H9 (cell line): ENCODE measurements at places on chromosomes 5 and 9. TPM values are rescaled to one million over a fixed set of nuclear protein-coding genes. Genes with fewer than 3 reads are reported as not detected.

SPATA6L gene
- 0.75 and 0.87 TPM in 2 replicates for total RNA-seq

KCNN2 gene
- 21.0 and 21.7 TPM in 2 replicates for total RNA-seq

SH2D3C gene
- 1.3 and 1.7 TPM in 2 replicates for total RNA-seq

ARHGEF37 gene
- total RNA-seq = 0.39 and 0.42 TPM in 2 replicates

PHYHD1 gene
- 18.0 and 22.2 TPM in 2 replicates for total RNA-seq

AGXT2 gene
- not detected in 2 replicates for total RNA-seq

TAF1L gene
- not detected in 2 replicates for total RNA-seq

LRRC70 gene
- 0.55 and 1.1 TPM in 2 replicates for total RNA-seq

- no peak overlapping the region for H3K4me3 ChIP-seq
- no peak for DNase-seq
- H3K27me3 ChIP-seq = no peaks in the 10 kb centered on the region
- no peak overlapping the region for H3K27ac ChIP-seq
Observed at GRCh38 chr5:107519900-107520354, 150.8 kb downstream of the EFNA5 start.

DNA sequence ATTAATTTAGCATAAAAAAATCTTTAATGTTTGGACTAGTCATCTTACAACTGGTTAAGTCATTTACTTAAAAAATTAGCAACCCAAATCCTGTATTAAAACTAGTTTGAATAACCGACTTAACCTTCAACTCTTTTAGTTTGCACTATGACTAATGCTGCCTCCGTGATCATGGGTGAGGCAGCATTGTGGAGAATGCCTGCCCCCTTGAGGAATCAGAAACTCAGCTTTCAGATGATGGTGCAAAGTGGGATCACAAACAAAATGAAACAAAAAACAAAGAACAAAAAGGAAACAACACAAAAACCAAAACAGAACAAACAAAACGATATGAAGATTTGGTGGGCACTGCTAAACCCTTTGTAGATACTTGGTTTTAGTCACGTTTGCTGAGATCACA, 127.0 kb upstream of the PALM2AKAP2 start:
- no peak overlapping the region for H3K4me3 ChIP-seq
- no peak overlapping the region for H3K27ac ChIP-seq
- no peaks in the 10 kb centered on the region; the same call in 1 of the 2 replicates for H3K4me1 ChIP-seq
- no peak for DNase-seq
- no peaks in the 10 kb centered on the region for H3K36me3 ChIP-seq

- H3K27ac ChIP-seq = peak overlapping the region; percentile 81
- DNase-seq = peak; percentile 79
- no peaks in the 10 kb centered on the region for H3K27me3 ChIP-seq
- H3K36me3 ChIP-seq = peaks cover 29% of the 10 kb centered on the region
- H3K4me1 ChIP-seq = peaks cover 16% of the 10 kb centered on the region
Observed at GRCh38 chr5:177132136-177133095, 1.2 kb upstream of the NSD1 start.

- H3K36me3 ChIP-seq = peaks cover 87% of the 10 kb centered on the region
- H3K4me3 ChIP-seq = peak overlapping the region; percentile 29
- peak overlapping the region; percentile 91 for H3K27ac ChIP-seq
- H3K27me3 ChIP-seq = no peaks in the 10 kb centered on the region
- H3K4me1 ChIP-seq = peaks cover 7% of the 10 kb centered on the region
Observed at GRCh38 chr5:180330810-180331646, 22.1 kb downstream of the GFPT2 start.

- no peak overlapping the region for H3K27ac ChIP-seq
- no peak for DNase-seq
- peaks cover 43% of the 10 kb centered on the region for H3K36me3 ChIP-seq
- H3K4me1 ChIP-seq = no peaks in the 10 kb centered on the region
Observed at GRCh38 chr9:76478226-76478625, 19.2 kb downstream of the GCNT1 start.

DNA sequence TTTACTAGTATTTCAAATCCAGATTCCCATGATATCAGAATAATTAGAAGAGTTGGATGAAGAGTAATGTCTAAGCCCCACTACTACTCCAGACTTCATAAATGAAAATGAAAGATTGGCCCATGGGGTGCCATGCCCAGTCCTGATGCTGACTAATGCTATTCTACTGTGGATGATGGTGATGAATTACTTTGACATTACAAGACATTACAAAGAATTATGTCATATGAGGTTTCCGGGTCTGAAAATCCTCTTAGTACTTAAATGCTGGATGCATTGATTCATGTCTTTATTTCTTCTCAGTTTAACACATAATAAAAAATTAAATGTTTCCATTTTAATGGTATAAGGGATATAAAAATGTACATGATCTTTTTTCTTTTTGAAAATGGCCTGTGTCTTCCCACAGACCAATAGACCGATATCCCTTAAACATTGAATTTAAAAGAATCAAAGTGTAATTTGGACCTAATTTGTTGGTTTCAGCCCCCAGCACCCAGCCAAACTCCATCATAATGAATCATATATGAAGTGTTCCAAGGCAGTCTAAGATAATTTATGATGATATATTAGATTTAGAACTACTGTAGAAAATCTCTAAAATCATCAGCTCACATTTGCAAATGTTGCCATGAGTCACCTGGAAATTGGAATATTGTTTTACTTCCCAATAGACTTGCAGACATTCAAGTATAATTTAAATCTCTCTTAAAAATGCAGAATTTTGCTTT, 223.6 kb upstream of the SGCD start:
- no peak overlapping the region for H3K27ac ChIP-seq
- no peaks in the 10 kb centered on the region for H3K4me1 ChIP-seq
- H3K36me3 ChIP-seq = no peaks in the 10 kb centered on the region
- no peak overlapping the region for H3K4me3 ChIP-seq
- no peak for DNase-seq
- no peaks in the 10 kb centered on the region for H3K27me3 ChIP-seq

GRCh38 chr9:113416149-113416721, 5.7 kb downstream of the C9orf43 start:
- H3K27ac ChIP-seq = no peak overlapping the region
- H3K4me1 ChIP-seq = no peaks in the 10 kb centered on the region
- H3K4me3 ChIP-seq = no peak overlapping the region
- H3K27me3 ChIP-seq = no peaks in the 10 kb centered on the region
- no peak for DNase-seq

- no peak overlapping the region for H3K4me3 ChIP-seq
- H3K27ac ChIP-seq = no peak overlapping the region
- no peak for DNase-seq
- no peaks in the 10 kb centered on the region for H3K4me1 ChIP-seq
- no peaks in the 10 kb centered on the region for H3K27me3 ChIP-seq
- peaks cover 64% of the 10 kb centered on the region for H3K36me3 ChIP-seq
Observed at GRCh38 chr5:179978792-179979191, 71.1 kb upstream of the TBC1D9B start.

DNA sequence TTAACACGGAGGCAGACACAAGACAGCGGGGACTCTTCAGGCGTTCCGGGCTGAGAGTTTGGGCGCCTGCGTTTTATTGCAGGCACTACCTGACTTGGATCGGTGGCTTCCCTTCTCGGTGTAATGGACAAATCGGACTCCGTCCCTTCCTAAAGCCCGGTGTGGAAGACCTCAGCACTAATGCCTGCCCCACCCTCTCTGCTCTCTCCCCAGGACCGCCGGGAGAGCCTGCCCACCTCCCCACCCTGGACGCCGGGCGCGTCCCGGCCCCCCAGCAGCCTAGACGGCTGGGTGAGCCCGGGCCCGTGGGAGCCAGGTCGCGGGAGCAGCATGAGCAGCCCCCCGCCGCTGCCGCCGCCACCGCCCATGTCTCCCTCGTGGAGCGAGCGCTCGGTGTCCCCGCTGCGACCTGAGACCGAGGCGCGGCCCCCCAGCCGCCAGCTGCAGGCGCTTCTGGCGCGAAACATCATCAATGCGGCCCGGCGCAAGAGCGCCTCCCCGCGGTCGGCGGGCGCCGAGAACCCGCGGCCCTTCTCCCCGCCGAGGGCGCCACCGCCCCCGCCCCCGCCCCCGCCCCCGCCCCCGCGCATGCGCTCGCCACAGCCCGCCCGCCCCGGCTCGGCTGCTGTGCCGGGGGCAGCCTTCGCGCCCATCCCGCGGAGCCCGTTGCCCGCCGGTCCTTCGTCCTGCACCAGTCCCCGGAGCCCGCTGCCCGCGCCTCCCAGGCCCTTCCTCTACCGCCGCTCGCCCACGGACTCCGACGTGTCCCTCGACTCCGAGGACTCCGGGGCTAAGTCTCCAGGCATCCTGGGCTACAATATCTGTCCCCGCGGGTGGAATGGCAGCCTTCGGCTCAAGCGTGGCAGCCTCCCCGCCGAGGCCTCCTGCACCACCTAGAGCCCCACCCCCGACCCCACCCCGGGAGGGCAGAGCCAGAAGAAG, 4.6 kb upstream of the MYOZ3 start:
- H3K36me3 ChIP-seq = no peaks in the 10 kb centered on the region
- peak overlapping the region; percentile 82 for H3K4me3 ChIP-seq
- peak; percentile 86 for DNase-seq

DNA sequence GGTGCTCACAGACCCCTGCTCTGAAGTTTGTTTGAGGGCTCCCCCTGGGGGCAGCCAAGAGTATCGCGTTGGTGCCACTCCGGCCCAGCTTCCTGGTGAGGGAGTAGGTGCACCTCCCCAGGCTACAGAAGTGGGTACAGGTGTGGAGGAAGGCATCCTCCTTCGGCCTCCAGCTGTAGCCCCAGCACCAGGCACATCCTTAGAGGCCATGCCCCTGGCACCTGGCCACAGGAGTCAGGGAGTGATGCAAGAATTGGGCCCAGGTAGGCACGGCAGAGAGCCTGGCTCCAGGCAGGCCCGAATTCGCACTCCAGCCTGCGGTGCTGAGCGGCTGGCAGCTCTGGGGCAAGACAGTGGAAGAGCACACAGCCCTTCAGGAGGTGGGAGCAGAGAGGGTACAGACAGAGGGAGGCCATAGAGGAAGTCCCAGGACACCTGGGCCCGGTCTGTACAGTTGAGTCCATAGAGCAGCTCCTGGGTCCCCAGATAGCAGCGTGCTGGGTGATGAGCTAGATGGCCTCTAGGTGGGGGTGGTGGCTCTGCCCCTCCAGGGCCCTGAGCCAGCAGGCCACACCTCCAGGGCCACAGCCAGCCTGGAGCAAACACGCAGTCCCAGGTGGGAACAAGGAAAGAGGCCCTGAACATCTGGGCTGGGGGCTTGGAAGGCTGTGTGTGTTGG, 2.4 kb downstream of the SAPCD2 start:
- no peaks in the 10 kb centered on the region; the same call in 2 of the 3 replicates for H3K36me3 ChIP-seq

GRCh38 chr5:83285661-83286398, 185.7 kb upstream of the VCAN start:
- H3K4me1 ChIP-seq = no peaks in the 10 kb centered on the region; the same call in 1 of the 2 replicates
- H3K27me3 ChIP-seq = no peaks in the 10 kb centered on the region
- H3K36me3 ChIP-seq = no peaks in the 10 kb centered on the region
- H3K27ac ChIP-seq = no peak overlapping the region
- no peak overlapping the region for H3K4me3 ChIP-seq
- DNase-seq = no peak

DNA sequence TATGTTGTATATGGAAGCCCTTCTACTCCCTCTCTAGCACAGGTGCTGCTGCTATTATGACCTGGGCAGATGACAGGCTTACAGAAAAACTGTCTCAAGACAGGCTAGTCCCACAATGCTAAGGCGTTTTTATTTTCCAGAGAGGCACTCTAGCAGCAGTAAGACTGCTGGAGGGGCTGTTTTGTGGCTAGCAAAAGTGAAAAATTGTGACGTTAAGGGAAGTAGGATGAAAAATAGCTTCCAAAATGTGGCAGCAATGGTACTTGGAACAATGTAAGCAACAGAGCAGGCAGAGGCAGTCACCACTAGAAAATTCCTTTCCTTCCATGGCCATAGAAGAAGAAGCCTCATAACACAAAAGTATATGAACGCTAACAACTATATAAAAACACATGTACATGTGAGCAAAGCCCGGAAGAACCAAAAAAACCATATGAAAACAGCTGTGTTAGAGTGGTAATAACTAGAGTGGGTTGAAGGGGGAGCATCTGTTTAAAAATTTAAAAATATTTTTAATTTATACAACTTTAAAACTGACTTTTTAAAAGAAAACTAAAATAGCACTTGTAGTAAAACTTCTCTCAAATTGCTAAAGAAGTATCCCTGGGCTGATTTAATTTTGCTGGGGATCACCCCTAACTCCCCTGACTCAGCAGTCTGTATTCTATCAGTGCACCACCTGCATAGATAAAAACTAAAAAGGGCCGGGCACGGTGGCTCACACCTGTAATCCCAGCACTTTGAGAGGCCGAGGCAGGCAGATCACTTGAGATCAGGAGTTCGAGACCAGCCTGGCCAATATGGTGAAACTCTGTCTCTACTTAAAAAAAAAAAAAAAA, 30.6 kb downstream of the CLINT1 start:
- no peaks in the 10 kb centered on the region for H3K27me3 ChIP-seq
- H3K4me1 ChIP-seq = peaks cover 3% of the 10 kb centered on the region; the same call in 1 of the 2 replicates
- H3K4me3 ChIP-seq = no peak overlapping the region
- H3K27ac ChIP-seq = no peak overlapping the region
- H3K36me3 ChIP-seq = no peaks in the 10 kb centered on the region
- no peak for DNase-seq

GRCh38 chr9:124174433-124174832, 83.3 kb upstream of the NEK6 start:
- peaks cover 3% of the 10 kb centered on the region; the same call in 1 of the 2 replicates for H3K36me3 ChIP-seq
- no peak overlapping the region for H3K4me3 ChIP-seq
- H3K4me1 ChIP-seq = no peaks in the 10 kb centered on the region

- no peaks in the 10 kb centered on the region for H3K27me3 ChIP-seq
- no peaks in the 10 kb centered on the region for H3K36me3 ChIP-seq
- no peak overlapping the region for H3K27ac ChIP-seq
Observed at GRCh38 chr5:178324481-178325310, 92.1 kb upstream of the PHYKPL start.

- no peaks in the 10 kb centered on the region; the same call in 1 of the 2 replicates for H3K36me3 ChIP-seq
- H3K4me3 ChIP-seq = no peak overlapping the region
- H3K4me1 ChIP-seq = no peaks in the 10 kb centered on the region
Observed at GRCh38 chr9:30036558-30036957, 2347.9 kb upstream of the ACO1 start.

DNA sequence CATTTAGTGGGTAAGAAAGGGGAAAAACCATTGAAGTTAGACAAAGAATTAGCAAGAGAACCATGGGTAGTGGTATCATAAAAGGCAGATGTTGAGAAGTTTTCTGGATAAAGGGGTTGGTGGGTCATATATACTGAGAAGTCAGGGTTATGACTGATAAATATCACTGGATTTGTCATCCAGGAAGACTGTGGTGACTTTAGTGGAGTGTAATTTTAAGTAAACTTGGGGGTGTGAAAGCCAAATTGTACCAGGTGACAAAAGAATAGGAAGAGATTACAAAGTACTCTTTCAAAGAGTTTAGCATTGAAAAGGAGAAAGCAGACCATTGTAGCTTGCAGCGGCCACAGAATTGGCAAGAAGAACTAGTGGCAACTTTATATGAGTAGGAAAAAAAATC, 315.2 kb upstream of the DMAC1 start:
- no peak overlapping the region for H3K4me3 ChIP-seq
- H3K4me1 ChIP-seq = no peaks in the 10 kb centered on the region; the same call in 1 of the 2 replicates
- no peak overlapping the region for H3K27ac ChIP-seq
- no peaks in the 10 kb centered on the region for H3K36me3 ChIP-seq
